Articular chondrocyte of knee joint (primary cell): ENCODE measurements at places on chromosomes 2 and 18. TPM values are rescaled to one million over a fixed set of nuclear protein-coding genes. Genes with fewer than 3 reads are reported as not detected.

EMX1 gene
- not detected in 2 replicates for total RNA-seq

POTEJ gene
- not detected in 2 replicates for total RNA-seq

SCG2 gene
- 5.4 and 6.8 TPM in 2 replicates for total RNA-seq

UGT1A8 gene
- total RNA-seq, result not detected in 2 replicates

LRATD1 gene
- under 0.01 and 0.76 TPM in 2 replicates for total RNA-seq

PASK gene
- 1.8 and 3.7 TPM in 2 replicates for total RNA-seq

GAD1 gene
- under 0.01 TPM in 1 of 2 replicates, not detected in the other for total RNA-seq

HK2 gene
- 31.9 and 37.1 TPM in 2 replicates for total RNA-seq

ANTXR1 gene
- total RNA-seq, result 393 and 403 TPM in 2 replicates

ECEL1 gene
- not detected in 2 replicates for total RNA-seq

RANBP2 gene
- total RNA-seq, result 83.2 and 105 TPM in 2 replicates

BCL2 gene
- total RNA-seq, result 3.7 and 4.6 TPM in 2 replicates

MYCN gene
- not detected in 2 replicates for total RNA-seq

HRH4 gene
- total RNA-seq, result 0.11 and 0.13 TPM in 2 replicates

SCYGR4 gene
- total RNA-seq, result 0.11 TPM in 1 of 2 replicates, not detected in the other

CXCR1 gene
- total RNA-seq, result not detected in 2 replicates

ALPP gene
- total RNA-seq, result not detected in 2 replicates

CCBE1 gene
- total RNA-seq, result 49.1 and 62.2 TPM in 2 replicates

RGPD4 gene
- total RNA-seq, result under 0.01 TPM in 1 of 2 replicates, not detected in the other

ABHD1 gene
- total RNA-seq, result 0.22 and 0.26 TPM in 2 replicates

MRPL30 gene
- total RNA-seq, result 36.6 and 40.8 TPM in 2 replicates

RAX gene
- total RNA-seq, result not detected in 2 replicates

TOGARAM2 gene
- total RNA-seq, result under 0.01 and 0.26 TPM in 2 replicates

LTBP1 gene
- 238 and 256 TPM in 2 replicates for total RNA-seq

IL1RL2 gene
- 3.3 and 3.7 TPM in 2 replicates for total RNA-seq
